Heart right ventricle (tissue), 16 donors: ENCODE measurements at places on chromosomes 12 and 14. TPM values are rescaled to one million over a fixed set of nuclear protein-coding genes. Genes with fewer than 3 reads are reported as not detected.

DNA sequence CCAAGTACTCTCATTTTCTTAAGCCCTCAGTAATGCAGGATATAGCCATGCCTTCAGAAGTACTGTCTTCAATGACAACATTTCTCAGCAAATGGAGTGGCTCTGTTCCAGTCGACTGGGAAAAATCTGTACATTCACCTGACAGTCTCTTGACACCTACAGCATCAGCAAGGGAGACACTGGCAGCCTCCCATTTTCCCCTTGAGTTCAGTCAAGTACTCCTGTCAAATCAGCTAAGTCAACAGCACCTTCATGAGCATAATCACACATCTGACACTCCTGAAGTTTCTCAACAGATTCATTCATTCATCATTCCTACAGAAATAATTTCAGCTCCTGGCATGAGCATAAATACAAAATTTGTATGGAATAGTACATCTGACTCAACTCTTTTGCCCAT is 46.1 kb downstream of the INTS13 start:
- H3K36me3 ChIP-seq = peaks cover 7% of the 10 kb centered on the region
- H3K4me1 ChIP-seq = no peaks in the 10 kb centered on the region
- H3K27ac ChIP-seq = no peak overlapping the region
- no peak for DNase-seq

GRCh38 chr12:127482950-127483349 is 784.0 kb upstream of the TMEM132C start:
- DNase-seq = no peak
- H3K4me1 ChIP-seq = no peaks in the 10 kb centered on the region
- H3K36me3 ChIP-seq = no peaks in the 10 kb centered on the region
- H3K4me3 ChIP-seq = no peak overlapping the region
- H3K27ac ChIP-seq = no peak overlapping the region
- H3K27me3 ChIP-seq = no peaks in the 10 kb centered on the region

The THAP2 gene
- total RNA-seq = 8.2 TPM

GRCh38 chr12:31702047-31702446 is 26.8 kb downstream of the AMN1 start:
- no peak overlapping the region for H3K4me3 ChIP-seq
- no peak overlapping the region for H3K27ac ChIP-seq
- H3K4me1 ChIP-seq = no peaks in the 10 kb centered on the region
- peaks cover 43% of the 10 kb centered on the region for H3K36me3 ChIP-seq

DNA sequence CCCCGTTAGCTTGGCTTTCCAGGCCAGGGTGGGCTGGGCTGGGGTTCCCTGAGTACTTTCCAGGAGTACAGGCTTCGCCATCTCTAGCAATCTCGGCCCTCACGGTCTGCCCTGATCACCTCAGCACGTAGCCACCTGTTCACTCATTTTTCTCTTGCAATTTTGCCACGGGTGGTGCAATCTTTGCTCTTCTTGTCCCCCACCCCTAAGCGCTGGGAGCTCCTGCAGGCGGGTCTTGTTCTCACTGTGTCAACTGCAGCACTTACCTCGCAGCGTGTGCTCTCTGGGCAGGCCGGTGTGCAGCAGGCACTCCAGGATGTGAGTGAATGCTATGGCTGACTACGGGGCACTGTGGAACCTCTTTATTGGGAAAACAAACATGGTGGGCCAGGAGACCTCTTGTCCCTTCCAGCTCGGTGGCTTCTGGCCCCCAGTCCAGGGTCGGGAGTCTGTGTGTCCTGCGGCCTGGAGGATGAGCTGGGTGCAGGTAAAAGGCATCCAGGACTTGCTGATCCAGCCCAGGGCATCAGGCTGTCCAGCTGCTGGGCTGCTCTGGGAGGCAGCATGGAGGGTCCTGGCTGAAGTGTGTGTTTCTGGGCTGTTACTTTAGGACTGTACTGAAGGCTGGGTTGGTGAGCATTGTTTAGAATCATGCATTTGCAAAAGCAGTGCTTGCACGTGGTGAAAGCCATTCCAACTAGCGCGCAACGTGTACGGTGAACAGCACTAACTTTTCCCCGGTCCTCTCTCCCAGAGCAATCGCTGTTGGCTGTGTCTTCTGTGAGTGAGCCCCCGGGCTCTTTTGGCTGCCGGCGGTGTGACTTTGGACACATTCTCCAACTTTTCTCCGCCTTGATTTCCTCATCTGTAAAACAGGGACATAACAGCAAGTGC is 1.5 kb upstream of the ULK1 start:
- H3K4me3 ChIP-seq = no peak overlapping the region
- H3K4me1 ChIP-seq = peaks cover 19% of the 10 kb centered on the region
- no peak overlapping the region for H3K27ac ChIP-seq
- H3K27me3 ChIP-seq = no peaks in the 10 kb centered on the region

- H3K4me3 ChIP-seq = peak overlapping the region; percentile 55
- no peak for DNase-seq
- H3K27me3 ChIP-seq = peaks cover 50% of the 10 kb centered on the region
- no peaks in the 10 kb centered on the region for H3K4me1 ChIP-seq
- H3K36me3 ChIP-seq = no peaks in the 10 kb centered on the region
- H3K27ac ChIP-seq = no peak overlapping the region
Measured at GRCh38 chr12:16603916-16604575, 1.9 kb downstream of the LMO3 start.

The DAO gene
- total RNA-seq = not detected

- DNase-seq = no peak
- H3K4me1 ChIP-seq = no peaks in the 10 kb centered on the region
- H3K36me3 ChIP-seq = no peaks in the 10 kb centered on the region
- H3K27ac ChIP-seq = no peak overlapping the region
Measured at GRCh38 chr12:20144341-20144740, 224.0 kb upstream of the PDE3A start.

The PTGDR gene
- 0.36 TPM for total RNA-seq

The CMTM5 gene
- 0.49 TPM for total RNA-seq

- H3K27ac ChIP-seq = peak overlapping the region; percentile 79
- H3K36me3 ChIP-seq = no peaks in the 10 kb centered on the region
- no peak overlapping the region for H3K4me3 ChIP-seq
- H3K27me3 ChIP-seq = no peaks in the 10 kb centered on the region
Measured at GRCh38 chr12:93127582-93128331, 198.7 kb upstream of the EEA1 start.

DNA sequence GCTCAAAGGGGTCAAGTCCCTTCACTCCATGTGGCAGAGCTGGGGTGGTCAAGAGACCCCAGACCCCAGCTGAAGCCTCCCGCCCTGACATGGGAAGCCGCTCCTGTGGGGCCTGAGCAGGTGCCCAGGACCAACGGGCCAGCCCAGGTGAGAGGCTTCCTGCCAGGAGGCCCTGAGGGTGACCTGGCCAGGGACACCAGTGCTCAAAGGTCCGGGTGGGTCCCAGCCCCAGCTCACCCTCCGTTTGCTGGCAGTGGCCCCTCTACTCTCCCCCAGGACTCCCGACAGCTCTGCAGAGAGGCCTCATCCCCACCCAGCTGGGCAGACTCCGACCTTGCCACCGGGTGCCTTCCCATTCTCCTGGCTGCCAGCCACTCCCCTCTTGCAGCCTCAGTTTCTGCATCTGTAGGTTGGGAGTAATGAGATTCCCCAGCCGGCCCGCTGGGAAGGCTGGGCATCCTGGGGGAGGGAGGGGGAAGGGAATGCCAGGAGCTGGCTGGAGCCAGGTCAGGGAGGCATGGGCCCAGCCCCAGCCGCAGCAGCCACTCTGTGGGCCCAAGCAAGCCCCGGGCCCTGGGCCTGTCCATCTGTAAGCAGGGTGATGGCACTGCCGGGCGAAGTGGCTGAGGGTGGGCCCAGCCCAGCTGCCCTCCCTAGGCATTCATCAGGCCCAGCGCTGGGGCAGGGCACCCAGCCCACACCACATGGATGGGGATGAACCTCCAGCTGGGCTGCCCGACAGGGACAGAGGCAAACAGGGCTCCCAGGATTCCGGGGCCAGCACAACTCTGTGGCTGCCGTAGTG is 10.3 kb upstream of the INF2 start:
- no peak for DNase-seq
- H3K4me3 ChIP-seq = no peak overlapping the region

The RDH5 gene
- total RNA-seq = 15.0 TPM

GRCh38 chr12:54033980-54034784 is 1.3 kb downstream of the HOXC5 start:
- H3K4me3 ChIP-seq = peak overlapping the region; percentile 5
- H3K27ac ChIP-seq = no peak overlapping the region
- H3K4me1 ChIP-seq = peaks cover 5% of the 10 kb centered on the region
- H3K36me3 ChIP-seq = no peaks in the 10 kb centered on the region
- DNase-seq = no peak

The NPFF gene
- total RNA-seq = not detected

The PLCZ1 gene
- 0.32 TPM for total RNA-seq

DNA sequence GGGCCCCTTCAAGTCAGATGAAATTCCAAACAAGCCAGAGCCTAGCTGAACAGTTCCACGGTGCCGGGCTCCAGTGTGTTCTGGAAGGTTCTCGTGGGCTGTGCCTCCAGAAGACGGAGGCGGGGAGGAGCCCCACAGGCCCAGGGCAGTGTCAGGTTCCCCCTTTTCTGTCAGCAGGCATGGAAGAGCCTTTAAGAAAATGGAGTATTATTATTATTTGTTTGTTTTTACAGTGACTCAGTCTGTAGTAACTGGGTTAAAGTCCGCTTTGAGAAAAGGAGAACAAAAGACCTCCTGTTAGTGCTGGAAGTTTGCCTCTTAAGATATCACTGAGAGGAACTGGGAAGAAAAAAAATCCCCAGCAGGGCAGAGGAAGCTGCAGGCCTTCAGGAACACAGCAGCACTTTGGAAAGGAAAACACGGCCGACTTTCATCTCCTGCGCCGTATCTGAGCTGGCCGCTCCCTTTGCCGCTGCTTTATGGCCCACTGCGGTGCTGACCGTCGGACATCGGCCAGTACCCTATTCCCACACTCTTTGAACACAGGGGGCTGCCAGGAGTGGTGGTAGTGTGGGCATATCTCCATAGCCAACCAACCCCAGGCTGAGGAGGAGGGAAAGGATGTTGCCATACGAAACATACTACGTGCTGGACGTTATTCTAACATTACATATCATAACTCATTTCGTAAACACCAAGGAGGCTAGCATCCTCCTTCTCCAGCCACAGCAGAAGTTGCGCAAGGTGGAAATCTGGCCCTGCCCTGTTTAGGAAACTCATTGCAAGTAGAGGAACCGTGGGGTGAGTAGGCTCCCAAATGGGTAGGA is 194.0 kb downstream of the ZFP36L1 start:
- H3K36me3 ChIP-seq = no peaks in the 10 kb centered on the region
- no peak overlapping the region for H3K4me3 ChIP-seq
- peak overlapping the region; percentile 96 for H3K27ac ChIP-seq
- no peaks in the 10 kb centered on the region for H3K27me3 ChIP-seq

The ANKRD33 gene
- not detected for total RNA-seq

- H3K36me3 ChIP-seq = no peaks in the 10 kb centered on the region
- peak overlapping the region; percentile 85 for H3K27ac ChIP-seq
- H3K4me1 ChIP-seq = peaks cover 66% of the 10 kb centered on the region
- peak overlapping the region; percentile 84 for H3K4me3 ChIP-seq
- DNase-seq = no peak
Measured at GRCh38 chr12:93380480-93381121, 2.9 kb downstream of the NUDT4 start.

GRCh38 chr12:78645956-78646355 is 218.6 kb upstream of the SYT1 start:
- H3K27me3 ChIP-seq = no peaks in the 10 kb centered on the region
- no peaks in the 10 kb centered on the region for H3K36me3 ChIP-seq
- H3K4me1 ChIP-seq = no peaks in the 10 kb centered on the region
- no peak for DNase-seq
- no peak overlapping the region for H3K27ac ChIP-seq

The TRPV4 gene
- total RNA-seq = not detected

GRCh38 chr12:124075841-124076240 is 102.8 kb downstream of the ZNF664 start:
- H3K36me3 ChIP-seq = no peaks in the 10 kb centered on the region
- no peaks in the 10 kb centered on the region for H3K4me1 ChIP-seq
- no peak for DNase-seq
- no peak overlapping the region for H3K4me3 ChIP-seq

- H3K27me3 ChIP-seq = peaks cover 3% of the 10 kb centered on the region
- no peak overlapping the region for H3K4me3 ChIP-seq
- no peak for DNase-seq
Measured at GRCh38 chr12:7984900-7985299, 47.6 kb upstream of the FOXJ2 start.

DNA sequence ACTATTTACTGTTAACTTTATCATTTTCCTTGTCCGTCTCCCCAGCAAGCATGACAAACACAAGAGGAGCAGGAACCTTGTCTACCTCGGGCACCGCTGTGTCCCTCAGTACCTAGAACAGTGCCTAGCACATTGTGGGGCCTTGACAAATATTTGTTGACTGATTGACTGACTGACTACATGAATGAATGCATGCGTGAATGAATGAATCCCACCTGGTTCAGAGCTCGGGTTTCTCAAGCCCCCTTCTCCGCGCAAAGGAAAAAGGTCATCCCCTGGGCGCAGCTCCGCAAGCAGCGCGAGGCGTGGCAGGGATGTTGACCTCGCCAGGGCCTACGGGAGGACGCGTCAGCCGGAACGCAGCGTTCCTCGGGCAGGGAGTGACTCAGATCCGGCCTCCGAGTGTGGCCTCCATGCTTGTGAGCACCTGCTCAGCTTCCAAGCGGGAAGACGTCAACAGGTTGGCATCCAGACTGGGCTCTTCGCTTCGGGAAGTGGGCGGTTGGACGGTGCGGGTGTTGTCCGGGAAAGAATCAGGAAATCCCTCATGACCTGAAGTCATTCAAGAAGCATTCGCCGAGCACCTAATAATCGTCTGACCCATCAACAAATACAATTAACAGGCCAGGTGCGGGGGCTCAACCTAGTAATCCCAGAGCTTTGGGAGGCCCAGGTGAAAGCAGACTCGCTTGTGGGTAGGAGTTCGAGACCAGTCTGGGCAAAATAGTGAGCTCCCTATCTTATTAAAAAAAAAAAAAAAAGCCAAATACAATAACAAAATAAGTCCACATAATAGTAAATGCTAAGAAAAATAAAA is 13.9 kb upstream of the UBC start:
- H3K36me3 ChIP-seq = no peaks in the 10 kb centered on the region
- H3K4me1 ChIP-seq = peaks cover 7% of the 10 kb centered on the region
- peak overlapping the region; percentile 72 for H3K4me3 ChIP-seq
- H3K27me3 ChIP-seq = no peaks in the 10 kb centered on the region
- peak; percentile 69 for DNase-seq

DNA sequence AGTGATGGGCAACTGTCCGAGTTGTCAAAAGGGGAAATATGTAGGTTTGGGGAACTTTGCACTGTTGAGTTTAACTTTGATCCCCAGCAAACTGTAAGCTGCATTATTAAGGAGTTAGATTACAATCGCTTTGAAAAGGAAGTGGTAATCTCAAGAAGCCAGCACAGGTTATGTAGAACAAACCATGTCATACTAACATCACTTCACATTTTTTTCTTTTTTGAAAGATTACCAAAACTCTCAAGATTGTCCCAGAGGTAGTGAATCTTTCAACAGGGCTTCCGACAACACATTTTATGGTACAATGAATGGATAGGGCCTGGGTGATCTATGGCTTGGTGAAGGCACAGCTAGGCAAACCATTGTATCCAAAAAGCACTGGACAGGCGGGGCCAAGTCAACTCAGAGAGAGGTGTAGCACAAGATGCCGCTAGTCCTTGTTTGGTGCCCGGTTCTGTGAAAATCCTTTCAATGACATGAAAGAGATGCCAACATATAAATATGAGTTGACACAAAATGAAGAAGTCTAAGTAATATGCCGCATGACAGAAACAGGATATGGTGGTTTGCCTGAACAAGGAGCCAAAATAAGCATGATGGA is 24.3 kb upstream of the PARP11 start:
- no peak overlapping the region for H3K4me3 ChIP-seq
- no peak for DNase-seq
- no peaks in the 10 kb centered on the region for H3K36me3 ChIP-seq
- H3K27me3 ChIP-seq = peaks cover 23% of the 10 kb centered on the region

The SLC17A8 gene
- total RNA-seq = not detected
